Cardiac septum (tissue), 1 donor: ENCODE measurements at places on chromosomes 2 and 18. TPM values are rescaled to one million over a fixed set of nuclear protein-coding genes. Genes with fewer than 3 reads are reported as not detected.

Gene C18orf63
- total RNA-seq: not detected

- DNase-seq: no peak
Measured at GRCh38 chr2:101560780-101561315, 85.9 kb upstream of the RFX8 start.

GRCh38 chr2:45941531-45942236 is 290.2 kb downstream of the PRKCE start:
- peak; percentile 20 for DNase-seq

DNA sequence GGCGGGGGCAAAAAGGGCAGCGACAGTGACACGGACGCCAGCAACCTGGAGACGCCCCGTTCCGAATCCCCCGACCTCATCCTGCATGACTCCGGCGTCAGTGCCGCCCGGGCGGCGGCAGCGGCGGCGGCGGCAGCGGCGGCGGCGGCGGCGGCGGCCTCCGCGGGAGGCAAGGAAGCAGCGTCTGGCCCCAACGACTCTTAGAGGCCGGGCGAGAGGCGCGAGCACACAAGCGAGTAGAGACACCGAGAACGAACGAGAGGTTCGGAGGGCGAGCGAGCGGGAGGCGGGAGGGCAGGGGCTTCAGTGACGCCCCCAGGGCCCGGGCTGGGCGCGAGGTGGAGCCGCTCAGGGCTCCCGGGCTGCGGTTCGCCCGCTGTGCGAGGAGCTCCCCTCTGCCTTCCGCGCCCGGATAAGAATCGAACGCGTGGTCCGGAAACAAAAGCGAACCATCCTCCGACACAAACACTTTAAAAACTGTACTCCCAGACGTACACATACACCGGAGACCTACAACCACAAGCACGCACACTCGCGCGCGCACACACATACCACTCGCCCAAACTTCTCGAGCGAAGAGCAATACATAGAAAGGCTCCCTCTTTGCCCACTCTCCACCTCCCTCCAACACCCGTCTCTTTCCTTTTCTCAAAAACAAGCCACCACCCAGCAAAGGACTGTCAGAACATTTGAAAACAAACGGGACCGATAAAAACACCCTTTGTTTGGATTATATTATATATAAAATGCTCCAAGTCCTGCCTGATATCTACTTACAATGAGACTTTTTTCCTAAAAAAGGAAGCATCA is 2.8 kb downstream of the SP9 start:
- DNase-seq: no peak

DNA sequence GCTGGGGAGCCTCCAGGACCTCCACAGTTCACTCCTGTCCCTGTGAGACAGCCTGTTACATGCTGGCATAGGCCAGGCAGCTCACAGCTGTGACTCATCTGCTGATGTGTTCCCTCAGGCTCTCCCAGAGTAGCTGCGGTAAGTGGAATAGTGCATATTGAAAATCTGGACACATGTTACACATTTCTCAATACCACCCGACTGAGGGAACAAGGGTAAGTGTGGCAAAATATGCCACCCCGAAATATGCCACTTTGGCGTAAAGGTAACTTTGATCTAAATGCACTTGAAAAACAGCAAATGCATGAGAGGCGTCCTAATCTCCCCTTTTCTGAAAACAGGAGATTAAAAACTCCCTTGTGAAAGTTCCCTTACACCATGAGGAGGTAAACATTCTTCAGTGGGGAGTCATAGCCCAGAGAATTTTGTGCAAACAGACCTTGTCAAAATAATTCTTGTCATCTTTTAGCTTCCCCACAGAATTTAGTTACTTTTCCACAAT is 557.9 kb downstream of the CCDC85A start:
- DNase-seq: no peak

GRCh38 chr2:11701751-11702301 is 31.8 kb upstream of the NTSR2 start:
- no peak for DNase-seq

GRCh38 chr2:120491111-120491625 is 145.2 kb downstream of the INHBB start:
- DNase-seq: no peak

GRCh38 chr18:36450264-36450663 is 152.8 kb downstream of the FHOD3 start:
- DNase-seq: no peak

GRCh38 chr2:149739171-149739882 is 151.8 kb upstream of the MMADHC start:
- no peak for DNase-seq

DNA sequence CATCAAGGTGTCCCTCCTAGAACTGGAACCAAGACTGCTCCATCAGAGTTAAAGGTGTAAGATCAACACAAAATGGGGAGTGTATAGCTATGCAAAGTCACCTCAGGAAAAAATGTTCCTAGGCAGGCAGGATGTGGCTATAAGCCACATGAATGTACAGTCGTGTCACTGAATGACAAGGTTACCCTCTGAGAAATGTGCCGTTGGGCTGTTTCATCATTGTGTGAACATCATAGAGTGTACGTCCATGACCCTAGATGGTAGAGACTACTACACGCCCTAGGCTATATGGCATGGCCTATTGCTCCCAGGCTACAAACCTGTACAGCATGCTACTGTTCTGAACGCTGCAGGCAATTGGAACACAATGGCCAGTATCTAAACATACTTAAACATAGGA is 24.5 kb downstream of the TYMS start:
- DNase-seq: no peak

Gene AGAP1
- 18.7 TPM for total RNA-seq

Gene LOXHD1
- total RNA-seq: 0.48 TPM

Gene HAAO
- 2.5 TPM for total RNA-seq

DNA sequence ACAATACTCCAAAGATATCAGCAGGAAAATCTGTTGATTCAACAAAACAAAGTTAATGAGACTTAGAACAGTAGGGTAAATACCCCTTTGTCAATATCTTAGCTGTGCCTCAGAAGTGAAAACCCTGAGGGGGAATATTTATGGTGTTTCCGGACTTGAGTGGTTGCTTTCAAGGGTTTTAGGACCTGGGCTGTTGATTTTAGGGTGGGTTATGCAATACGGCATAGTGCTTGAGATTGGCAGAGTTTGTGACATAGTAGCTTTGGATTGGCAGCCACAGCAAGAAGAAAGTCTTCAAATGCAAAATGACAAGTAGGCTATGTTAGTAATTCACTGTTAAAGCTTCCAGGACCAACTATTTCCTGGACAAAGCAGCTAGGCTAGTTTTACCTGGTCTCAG is 826.3 kb upstream of the CDH2 start:
- no peak for DNase-seq

DNA sequence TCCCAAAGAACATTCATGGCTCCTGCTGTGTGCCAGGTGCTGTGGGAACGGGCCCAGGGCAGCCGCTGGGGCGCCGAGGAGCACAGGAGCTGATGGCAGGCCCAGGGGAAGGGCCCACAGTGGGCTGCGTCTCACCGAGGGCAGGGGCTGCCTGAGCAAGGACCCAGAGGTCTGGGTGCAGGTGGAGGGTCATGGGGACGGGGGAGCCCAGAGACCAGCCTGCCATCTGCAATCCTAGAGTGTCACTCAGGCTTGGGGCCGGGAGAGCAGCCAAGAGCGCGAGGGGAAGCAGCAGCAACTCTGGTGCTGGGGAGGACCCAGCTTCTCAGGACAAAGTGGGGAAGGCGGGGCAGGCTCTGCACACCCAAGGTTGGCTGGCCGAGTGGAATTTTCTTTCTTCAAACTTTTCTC is 207.4 kb downstream of the HDAC4 start:
- peak; percentile 69 for DNase-seq

Gene ZAP70
- total RNA-seq: 1.2 TPM

DNA sequence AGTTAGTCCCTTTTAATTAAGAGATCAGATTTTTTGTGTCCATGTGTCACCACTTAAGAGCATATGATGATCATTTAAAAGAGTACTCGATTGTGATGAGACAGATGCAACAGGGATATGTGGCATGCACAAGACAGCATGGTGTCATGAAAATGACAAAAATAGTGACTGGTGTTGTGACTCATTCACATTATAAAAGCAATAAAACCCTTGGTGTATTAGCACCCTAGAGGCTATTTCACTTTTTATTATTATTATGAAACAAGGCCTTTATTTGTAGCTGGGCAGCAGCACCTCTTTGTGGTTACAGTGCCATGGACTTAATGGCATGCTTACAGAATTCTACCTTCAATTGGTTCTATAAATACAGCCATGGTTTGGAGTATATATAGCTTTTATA is 1296.0 kb upstream of the ZEB2 start:
- no peak for DNase-seq

DNA sequence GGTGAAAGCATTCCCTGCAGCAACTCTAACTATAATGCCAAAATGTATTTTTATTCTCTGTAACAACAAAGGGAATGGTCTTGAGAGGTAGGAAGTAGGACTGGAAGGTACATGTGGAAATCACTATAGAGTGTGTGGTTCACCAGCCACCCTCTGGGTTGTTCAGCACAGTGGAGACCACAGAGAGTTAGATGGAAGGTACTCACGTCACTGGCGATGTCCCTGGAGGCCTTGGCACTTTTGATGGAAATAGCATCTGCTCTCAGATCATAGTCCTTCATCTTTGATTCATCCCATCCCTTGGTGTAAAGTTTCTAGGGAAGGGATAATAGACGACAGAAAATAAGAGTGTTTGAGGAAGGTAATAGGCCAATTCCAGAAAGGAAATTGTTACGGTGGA is 124.0 kb downstream of the NEB start:
- no peak for DNase-seq

Gene LYG1
- total RNA-seq: 0.57 TPM

Gene DNAH7
- 0.32 TPM for total RNA-seq

DNA sequence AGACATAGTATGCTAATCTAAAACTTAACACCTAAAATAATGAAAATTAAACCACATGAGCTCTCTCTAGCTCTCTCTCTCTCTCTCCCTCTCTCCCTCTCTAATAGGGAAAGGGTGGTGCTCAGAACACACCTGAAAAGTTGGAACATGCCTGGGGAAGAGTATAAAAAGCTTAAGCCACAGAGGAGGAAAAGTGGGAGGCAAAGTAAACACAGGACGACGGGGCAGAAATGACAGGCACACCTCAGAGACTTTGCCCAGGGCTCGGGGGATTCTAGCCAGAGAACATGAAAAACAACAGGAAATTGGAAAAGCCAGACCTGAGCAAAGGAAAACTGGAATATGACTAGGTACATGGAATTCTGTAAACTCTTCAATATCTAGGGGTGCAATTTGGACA is 666.1 kb downstream of the BCL11A start:
- DNase-seq: no peak

DNA sequence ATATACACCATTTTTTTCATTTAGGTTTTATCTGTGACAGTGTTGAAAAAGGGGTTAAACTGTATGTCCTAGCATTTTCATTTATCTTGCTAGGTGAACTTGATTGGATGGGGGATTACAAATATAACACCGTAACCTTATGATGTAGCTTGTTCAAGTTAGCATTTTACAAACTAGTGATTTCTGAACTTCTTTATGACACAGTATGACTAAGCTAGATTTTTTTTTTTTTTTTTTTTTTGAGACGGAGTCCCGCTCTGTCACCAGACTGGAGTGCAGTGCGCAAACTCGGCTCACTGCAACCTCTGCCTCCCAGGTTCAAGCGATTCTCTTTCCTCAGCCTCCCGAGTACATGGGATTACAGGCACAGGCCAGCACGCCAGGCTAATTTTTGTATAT is 47.1 kb downstream of the KCMF1 start:
- DNase-seq: no peak

GRCh38 chr18:75066021-75066880 is 142.7 kb downstream of the PTGR3 start:
- DNase-seq: peak; percentile 50

GRCh38 chr2:61125798-61126197 is 36.2 kb upstream of the C2orf74 start:
- no peak for DNase-seq

Gene STEAP3
- total RNA-seq: 10.7 TPM

Gene MALT1
- total RNA-seq: 12.8 TPM

GRCh38 chr18:49177812-49178211 is 227.0 kb upstream of the SMAD7 start:
- no peak for DNase-seq

GRCh38 chr2:72722492-72723070 is 103.3 kb downstream of the EXOC6B start:
- DNase-seq: no peak

DNA sequence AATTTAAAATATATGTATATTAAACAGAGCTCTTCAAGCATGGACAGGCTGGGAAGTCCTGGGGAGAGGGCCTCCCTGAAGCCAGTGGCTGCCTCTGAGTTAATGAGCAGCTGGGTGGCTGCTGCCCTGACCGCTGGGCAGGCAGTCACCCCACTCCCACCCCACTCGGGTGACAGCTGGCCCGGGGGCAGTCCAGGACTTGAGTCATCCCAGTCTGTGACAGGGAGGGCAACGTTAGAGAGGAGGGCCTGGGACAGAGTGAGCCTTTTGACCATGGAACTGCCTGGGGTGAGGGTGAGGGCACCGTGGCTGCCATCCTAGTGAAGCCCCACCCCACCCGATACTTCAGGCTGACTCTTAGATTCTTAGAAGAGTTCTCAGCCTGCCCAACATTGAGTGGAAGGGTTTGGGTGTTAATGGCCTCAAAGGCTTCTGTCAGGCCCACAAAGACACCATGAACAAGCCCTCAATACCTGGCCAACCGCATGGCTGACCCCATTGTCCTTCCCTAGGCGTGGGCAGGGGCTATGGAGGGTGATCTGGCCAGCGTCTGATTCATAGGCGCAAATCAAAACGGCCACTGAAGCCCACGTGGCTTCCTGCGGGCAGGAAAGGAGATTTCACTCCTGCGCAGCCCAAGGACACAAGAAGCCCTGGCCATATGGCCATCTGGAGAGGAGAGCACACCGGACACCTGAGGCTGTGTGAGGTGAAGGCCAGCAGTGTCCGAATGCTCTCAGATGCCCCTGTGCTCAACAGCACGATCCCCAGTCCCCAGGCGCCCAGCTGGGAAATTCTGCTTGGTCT is 47.5 kb downstream of the MRPS5 start:
- peak; percentile 54 for DNase-seq

Gene SPP2
- not detected for total RNA-seq

- DNase-seq: no peak
Measured at GRCh38 chr18:79698668-79699335, 19.2 kb downstream of the CTDP1 start.

Gene TMEM178A
- total RNA-seq: 2.6 TPM

GRCh38 chr2:134917360-134917865 is 1.2 kb upstream of the CCNT2 start:
- no peak for DNase-seq
